ENCODE measurements at places on chromosomes 12 and 14.

DNA sequence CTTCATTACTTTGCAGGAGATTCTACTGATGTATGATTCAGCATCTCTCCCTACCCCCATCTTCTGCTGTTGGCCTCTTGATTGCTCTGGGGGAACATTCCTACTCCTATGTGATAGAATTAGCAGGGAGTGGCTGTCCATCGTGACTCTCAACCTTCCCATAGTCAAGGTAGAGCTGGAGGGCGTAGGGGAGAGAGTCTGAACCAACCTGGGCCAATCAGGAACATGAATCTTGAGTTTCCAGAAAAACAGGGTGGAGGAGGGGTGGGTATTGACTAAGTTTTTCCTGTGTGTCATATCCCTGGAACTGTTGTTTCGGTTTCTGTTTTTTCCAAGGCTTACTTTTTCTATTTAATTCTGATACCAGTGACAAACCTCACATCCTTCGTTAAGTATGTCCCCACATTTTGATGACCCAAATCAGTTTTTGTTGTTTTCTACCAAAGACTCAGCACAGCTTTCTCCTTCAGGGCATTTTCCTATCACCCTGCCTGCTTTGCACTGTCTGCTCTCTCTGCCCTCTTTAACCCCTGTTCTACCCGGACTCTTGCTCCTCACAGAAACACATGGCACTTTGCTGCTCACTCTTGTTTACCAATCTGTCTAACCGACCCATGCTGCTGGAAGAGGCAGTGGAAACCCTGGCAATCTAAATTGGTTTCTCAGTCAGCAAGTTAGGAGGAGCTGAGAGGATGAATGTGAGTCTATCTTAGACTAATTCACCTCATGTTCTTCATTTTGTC, 1428.3 kb downstream of the AACS start:
- no peak for DNase-seq

GRCh38 chr14:72515779-72516770, 377.8 kb downstream of the DPF3 start:
- no peak for DNase-seq

DNA sequence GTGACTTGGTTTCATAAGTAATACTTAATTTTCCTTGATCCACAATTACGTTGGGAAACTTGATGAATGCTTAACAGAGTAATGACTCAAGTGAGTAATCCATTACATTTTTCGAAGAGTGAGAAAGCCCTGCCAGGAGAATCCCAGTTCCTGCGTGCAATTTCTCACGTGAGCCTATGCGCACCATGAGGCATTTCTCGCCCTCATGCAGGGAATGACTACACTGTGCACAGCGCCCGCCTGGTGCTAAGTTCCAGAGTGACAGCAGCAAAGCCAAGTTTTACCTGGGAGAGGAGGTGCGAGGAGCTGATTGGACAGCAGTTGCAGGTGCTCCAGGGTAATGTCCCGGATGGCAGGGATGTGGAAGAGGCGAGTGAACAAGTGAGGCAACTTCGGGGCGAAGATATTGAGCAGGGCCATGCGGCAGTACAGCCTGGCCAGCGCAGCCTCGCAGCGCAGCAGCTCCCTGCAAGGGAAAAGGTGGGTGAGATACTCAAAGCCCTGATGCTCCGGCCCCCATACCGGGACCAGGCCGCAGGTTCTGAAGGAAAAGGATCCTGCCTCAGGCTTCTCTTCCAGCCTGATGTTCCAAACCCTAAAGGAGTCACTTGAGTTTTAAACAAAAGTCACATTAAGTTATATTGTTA, 69.4 kb downstream of the TRAFD1 start:
- no peak for DNase-seq

GRCh38 chr12:54945082-54945481, 39.5 kb downstream of the TESPA1 start:
- no peak for DNase-seq

DNA sequence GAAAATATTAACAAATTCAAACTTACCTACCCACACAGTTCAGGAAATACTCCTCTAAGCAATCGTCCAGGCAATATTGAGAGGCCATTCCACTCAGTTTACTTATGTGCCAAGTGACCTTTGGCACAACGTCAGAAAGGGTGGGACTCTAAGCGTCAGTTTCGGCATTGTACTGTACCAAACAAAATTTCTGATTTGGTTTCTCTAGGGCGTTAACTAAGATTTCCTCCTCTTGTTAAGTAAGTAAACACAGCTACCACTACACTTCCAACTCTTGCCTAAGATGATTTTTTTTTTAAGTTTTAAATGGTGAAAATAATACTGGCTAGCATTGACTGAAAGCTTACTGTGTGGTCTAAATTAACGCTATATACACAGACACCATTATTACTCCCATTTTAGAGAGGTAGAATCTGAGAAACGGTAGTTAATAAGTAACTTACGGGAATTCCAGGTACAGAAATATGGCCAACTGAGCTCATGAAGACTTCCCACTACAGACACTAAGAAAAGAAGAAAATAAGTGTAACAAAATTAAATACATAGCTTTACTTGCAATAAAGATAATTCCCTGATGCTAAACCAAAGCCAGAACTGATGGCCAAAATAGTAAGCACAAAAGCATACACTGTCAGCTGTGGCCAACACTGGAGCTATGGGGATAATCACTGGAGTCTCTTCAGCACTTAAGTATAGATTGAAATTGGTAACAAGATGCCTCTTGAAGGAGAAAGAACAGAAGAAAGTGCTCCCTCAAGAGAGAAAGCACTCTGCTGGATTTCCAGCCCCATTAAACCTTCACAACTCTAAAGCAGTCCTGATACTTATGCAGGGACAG, 76.1 kb downstream of the EPS8 start:
- DNase-seq, result no peak

GRCh38 chr12:116261525-116262100, 15.9 kb downstream of the MED13L start:
- DNase-seq, result no peak

GRCh38 chr14:68890173-68890931, 88.8 kb downstream of the ACTN1 start:
- no peak for DNase-seq

DNA sequence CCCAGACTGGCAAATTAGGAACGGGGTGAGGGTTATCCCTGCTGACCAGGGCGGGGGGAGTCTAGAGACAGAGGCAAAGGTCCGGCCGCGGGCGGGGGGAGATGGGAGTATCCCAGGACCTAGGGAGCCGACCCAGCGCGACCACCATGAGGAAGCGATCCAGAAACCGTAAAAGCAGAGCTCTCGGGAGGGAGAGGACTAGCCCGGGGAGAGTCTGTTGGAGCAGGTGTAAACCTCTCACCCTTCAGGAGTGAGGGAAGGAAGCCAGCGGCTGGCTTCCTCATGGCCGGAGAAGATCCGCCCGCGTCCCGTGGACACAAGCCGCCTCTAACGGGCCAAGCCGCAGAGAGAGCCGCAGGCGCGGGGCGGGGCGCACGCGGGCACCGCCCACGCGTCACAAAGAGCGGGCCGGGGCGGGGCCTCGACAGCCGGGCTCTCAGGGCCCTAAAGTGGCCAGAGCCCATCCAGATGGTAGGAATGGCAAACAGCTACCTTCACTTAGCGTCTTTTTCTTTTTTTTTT, at the start of gene ACRBP:
TSS of gene ACRBP (minus strand) at position 350 of the 522 bp plus-strand sequence. CDS start at position 284, 66 bp downstream.
- no peak for DNase-seq

DNA sequence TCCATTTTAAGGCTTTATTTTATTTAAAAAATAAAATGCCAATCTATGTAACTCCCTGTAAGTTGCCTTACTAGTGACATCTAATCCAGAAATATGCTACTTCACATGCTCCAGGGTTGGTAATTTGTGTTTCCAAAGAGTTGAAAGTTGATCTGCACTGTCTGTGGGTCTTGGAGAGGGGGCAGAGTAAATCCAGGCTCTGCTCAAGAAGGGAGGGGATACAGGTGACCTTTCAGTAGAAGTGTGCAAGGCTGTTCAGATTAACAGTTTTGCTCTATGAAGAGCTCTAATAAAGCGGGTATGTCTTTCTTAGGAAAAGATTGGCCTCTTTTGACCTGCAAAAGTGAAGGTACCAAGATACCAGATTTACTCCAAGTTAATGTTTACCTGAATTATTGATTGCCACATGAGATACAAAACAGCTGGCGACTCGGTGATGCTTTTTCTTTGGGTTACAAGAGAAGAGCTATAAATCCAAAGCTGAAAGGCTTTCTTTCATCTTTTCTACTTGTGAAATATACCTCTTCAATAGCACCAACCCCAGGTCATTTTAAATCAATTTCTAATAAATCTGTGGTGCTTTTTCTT, 75.6 kb upstream of the FLRT2 start:
- no peak for DNase-seq

GRCh38 chr12:114611145-114612018, 72.6 kb downstream of the TBX3 start:
- DNase-seq, result no peak

GRCh38 chr12:78009031-78009430, 178.3 kb downstream of the NAV3 start:
- no peak for DNase-seq

DNA sequence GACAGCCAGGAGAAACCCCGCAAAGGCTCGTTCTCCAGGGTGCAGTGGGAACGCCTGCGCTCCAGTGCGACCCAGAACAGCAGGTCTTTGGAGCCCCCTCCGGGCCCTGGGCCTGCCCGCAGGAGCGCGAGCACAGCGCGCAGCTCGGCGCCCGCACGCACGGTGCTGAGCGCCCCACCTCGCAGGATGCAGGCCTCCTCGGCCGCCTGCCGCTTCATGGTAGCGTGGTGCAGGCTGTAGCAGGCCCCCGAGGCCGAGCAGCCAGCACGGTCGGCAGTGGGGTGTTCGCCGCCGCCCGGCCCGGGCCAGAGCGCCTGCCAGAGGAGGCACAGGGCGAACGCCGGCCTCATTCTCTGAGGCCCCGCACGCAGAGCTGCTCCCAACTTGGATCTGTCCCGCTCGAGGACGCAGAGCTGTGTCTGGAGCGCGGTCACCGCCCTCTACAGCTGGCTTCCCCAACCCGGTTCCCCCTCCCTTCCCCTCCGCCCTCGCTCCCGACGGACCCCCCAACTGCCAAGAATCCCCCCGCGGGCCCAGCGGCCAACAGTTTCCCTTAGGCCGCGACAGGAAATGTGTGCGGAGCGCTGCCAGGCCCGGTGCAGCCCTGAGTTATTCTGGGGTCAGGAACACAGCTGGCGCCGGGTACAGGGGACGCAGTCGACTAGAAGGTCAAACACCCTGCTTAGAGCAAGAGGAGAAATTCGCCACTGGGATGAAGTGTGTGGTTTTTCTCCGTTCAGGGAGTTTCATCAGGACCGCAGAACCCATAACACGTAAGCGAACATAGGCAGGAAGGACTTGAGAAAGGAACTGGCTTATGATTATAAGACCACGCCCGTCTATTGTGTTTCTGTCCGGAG, at the start of gene CLEC14A:
TSS of gene CLEC14A (minus strand) at position 421 of the 860 bp plus-strand sequence. CDS start at position 350, 71 bp downstream.
- DNase-seq, result no peak
